HFFc6 (cell line): ENCODE measurements at places on chromosomes 6 and 20. TPM values are rescaled to one million over a fixed set of nuclear protein-coding genes. Genes with fewer than 3 reads are reported as not detected.

GRCh38 chr6:168658059-168658458 is 217.1 kb downstream of the SMOC2 start:
- DNase-seq: no peak
- H3K36me3 ChIP-seq: no peaks in the 10 kb centered on the region; the same call in 1 of the 2 replicates
- H3K4me3 ChIP-seq: no peak overlapping the region
- peaks cover 3% of the 10 kb centered on the region for H3K27me3 ChIP-seq

The STX11 gene
- total RNA-seq: 0.34 TPM in 2 replicates

GRCh38 chr20:1422753-1423152 is 29.9 kb upstream of the FKBP1A start:
- peaks cover 23% of the 10 kb centered on the region for H3K36me3 ChIP-seq
- no peak for DNase-seq
- no peak overlapping the region for H3K4me3 ChIP-seq

DNA sequence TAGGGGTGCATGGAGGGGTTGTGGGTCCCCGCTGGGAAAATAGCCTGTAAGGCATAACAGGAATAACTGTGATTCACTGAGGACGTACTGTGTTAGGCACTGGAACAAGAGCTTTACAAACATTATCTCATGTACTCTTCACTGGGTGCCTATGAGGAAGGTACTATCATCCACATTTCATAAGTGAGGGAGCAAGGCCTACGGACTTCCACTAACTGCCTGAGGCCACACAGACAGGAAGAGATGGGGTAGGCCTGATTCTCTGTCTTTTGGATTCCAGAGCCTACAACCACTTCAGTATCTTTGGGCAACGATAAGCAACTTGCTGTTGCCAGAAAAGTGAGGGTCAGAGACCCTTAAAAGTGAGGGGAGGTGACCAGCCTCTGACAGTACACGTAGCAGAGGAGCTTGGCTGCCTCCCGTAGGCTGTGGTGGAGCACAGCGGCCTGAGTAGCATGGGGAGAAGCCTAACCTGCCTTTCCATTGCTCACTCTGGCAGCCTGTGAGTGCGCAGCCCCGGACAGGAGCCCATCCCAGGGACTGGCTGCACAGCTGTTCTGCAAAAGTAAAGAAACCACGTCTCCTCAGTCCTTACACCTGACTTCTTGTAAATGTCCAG is 30.4 kb downstream of the PSMB1 start:
- H3K4me1 ChIP-seq: no peaks in the 10 kb centered on the region
- H3K4me3 ChIP-seq: no peak overlapping the region
- DNase-seq: no peak
- H3K27me3 ChIP-seq: peaks cover 11% of the 10 kb centered on the region

- peaks cover 18% of the 10 kb centered on the region for H3K4me1 ChIP-seq
- no peak for DNase-seq
- no peak overlapping the region for H3K27ac ChIP-seq
- H3K4me3 ChIP-seq: no peak overlapping the region
Measured at GRCh38 chr6:89298680-89299465, 16.2 kb downstream of the GABRR2 start.

GRCh38 chr20:44504402-44505307 is 17.2 kb downstream of the SERINC3 start:
- H3K4me1 ChIP-seq: peaks cover 22% of the 10 kb centered on the region
- no peak for DNase-seq
- no peak overlapping the region for H3K27ac ChIP-seq

DNA sequence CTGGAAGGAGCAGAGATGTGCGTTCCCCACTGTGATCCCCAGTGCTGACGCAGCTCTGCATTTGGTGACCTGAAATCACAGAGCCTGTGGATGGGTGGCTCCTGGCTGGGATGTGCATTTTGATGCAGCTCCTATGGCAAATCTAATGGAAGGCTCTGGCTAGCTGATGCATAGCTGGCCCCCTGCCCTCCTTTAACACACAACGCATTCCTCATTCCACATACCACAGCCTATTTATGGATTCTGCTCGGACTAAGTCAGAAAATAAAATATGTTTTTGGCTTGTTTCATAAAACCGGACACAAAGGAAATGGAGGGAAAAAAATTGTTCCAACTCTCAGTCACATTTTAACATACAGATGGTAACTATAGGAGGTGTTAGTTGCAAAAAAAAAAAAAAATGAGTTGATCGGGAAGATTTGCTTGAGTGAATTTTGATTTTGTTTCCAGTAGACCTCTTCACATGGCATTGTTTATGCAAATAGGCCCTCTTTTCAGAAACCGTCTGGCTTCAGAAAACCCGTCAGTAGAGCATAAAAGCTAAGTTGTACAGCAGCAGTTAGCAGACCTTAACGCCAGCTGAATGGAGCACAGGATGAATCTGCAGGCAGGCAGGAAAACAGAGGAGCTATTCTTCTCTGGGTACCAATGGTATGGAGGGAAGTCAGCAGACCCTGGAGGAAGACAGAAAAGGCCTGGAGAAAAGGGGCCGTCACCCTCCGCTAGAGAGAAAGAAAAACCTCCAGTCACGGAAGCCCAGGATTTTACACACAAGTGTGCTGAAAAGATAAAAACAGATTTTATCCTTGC is 215.4 kb downstream of the HDGFL1 start:
- H3K4me1 ChIP-seq: no peaks in the 10 kb centered on the region
- no peak overlapping the region for H3K27ac ChIP-seq
- no peaks in the 10 kb centered on the region for H3K36me3 ChIP-seq
- H3K4me3 ChIP-seq: no peak overlapping the region
- H3K27me3 ChIP-seq: no peaks in the 10 kb centered on the region
- DNase-seq: no peak

- H3K4me1 ChIP-seq: no peaks in the 10 kb centered on the region
- H3K36me3 ChIP-seq: no peaks in the 10 kb centered on the region
- DNase-seq: no peak
- no peak overlapping the region for H3K4me3 ChIP-seq
- H3K27me3 ChIP-seq: peaks cover 2% of the 10 kb centered on the region
- no peak overlapping the region for H3K27ac ChIP-seq
Measured at GRCh38 chr20:42530855-42531448, 658.8 kb downstream of the PTPRT start.

GRCh38 chr6:44342052-44342451 is 398 bp upstream of the SPATS1 start:
- no peak overlapping the region for H3K27ac ChIP-seq
- H3K4me1 ChIP-seq: no peaks in the 10 kb centered on the region
- no peak for DNase-seq
- H3K4me3 ChIP-seq: no peak overlapping the region
- no peaks in the 10 kb centered on the region for H3K36me3 ChIP-seq

DNA sequence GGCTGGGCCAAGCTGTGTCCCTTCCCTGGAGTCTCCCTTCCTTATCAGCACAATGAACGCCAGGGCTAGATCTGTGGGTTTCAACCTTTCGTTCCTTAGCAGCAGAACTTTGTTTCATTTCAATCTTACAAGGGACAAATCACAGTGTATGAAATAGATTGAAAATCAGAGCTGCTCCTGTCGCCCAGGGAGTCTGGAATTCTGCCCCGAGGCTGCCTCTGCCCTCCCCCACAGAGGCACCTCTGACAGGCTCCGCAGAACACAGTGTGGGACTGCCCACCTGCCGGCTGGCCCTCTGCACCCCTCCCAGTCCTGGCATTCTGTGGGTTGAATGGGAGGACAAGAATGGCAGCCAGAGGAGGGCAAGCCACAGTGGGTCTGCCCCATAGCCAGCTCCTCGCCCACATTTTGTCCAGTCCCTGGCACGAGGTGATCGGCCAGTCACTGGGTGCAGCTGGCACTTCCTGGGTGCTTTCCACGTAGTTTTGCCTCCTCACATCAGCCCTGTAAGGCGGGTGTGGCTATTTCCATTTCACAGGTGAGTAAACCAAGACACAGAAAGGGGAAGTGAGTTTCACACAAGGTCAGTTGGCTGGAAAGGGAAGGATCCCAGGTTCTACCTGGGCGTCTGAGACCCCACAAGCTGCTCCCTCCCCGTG is 26.1 kb downstream of the MANBAL start:
- H3K36me3 ChIP-seq: peaks cover 24% of the 10 kb centered on the region
- H3K4me1 ChIP-seq: peaks cover 59% of the 10 kb centered on the region
- no peak for DNase-seq
- peaks cover 4% of the 10 kb centered on the region for H3K27me3 ChIP-seq

DNA sequence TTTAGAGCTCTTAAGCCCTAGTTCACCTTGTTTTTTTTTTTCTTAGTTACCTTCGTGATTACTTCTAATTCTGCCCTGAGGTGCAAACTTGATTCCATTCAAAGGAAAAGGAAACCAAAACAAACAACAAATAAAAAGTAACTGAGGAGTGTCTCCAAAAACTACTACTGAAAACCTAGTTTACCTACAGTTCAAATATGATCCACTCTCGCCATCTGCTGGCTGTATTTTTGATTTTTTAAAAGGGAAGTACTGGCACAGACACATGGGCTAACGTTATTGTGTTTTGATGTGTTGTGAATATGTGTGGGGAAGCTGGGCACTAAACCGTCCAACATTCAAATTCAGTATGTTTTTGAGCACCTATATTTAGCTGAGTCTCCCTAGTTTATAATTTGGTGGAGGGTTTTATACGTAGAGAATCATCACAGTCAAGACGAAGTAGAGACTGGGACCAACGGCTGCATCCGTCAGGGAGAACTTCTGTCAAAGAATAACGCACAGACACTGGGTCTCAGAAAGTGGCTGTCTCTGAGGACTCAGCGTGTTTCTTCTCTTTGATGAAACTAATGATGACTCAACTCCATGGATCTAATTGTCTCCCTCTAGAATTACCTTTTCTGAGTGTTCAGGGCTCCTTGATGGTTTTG is 373.5 kb upstream of the BTBD3 start:
- no peaks in the 10 kb centered on the region for H3K36me3 ChIP-seq
- H3K4me1 ChIP-seq: no peaks in the 10 kb centered on the region
- no peak overlapping the region for H3K4me3 ChIP-seq
- peak; percentile 64 for DNase-seq
- H3K27ac ChIP-seq: no peak overlapping the region

DNA sequence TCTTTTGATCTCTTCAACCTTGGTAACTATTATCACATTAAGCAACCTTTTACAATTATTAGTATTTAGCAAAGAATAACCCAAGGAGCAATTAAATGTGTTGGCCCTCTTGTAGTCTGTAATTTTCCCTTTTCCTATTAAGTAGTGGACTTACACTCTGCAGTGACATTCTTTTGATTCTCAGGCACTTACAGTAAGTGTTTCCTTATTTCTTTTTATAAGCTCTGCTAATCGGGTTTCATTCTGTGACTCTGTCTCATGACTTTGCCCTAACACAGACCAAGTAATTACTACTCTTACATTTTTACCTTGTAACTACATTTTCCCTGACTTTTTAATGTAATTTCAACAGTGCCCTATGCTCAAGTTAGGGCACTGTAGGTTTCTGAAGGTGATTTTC is 104.0 kb upstream of the EPHA7 start:
- no peak overlapping the region for H3K27ac ChIP-seq
- H3K4me3 ChIP-seq: no peak overlapping the region
- DNase-seq: no peak
- H3K27me3 ChIP-seq: no peaks in the 10 kb centered on the region

DNA sequence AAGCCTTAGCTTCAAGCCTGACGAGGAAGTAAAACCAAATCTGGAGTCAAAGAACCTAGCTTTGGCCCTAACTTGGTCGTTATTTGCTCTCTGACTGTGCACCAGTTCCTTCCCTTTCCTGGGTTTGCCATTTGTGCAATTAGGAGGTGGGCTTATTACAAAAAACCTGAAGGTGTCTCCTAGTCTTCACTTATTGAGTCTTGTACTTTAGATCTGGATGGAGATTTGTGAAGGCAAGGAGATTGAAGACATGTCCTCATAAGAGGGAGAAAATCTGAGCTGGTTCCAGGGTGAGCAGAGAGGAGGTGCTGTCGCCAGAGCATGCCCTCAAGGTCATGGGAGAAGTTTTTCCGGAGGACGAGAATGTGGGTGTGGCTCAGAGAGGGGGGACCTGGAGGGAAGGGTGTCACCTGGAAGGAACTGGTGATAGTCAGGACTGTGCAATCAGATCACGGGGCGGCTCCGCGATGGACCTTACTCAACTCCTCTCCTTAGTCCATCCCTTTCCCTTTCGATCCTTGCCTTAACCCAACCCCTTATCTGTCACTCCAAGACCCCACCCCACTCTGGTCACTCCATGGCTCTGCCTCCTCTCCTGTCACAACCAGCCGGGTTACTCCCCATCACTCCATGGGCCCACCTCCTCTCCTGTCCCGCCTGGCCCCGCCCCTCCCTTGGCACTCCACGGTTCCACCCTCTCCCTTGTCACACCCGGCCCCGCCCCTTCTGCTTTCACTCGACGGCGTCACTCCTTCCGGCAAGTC is 588 bp upstream of the ACSS2 start:
- no peaks in the 10 kb centered on the region for H3K36me3 ChIP-seq
- H3K27me3 ChIP-seq: no peaks in the 10 kb centered on the region; the same call in 1 of the 2 replicates

DNA sequence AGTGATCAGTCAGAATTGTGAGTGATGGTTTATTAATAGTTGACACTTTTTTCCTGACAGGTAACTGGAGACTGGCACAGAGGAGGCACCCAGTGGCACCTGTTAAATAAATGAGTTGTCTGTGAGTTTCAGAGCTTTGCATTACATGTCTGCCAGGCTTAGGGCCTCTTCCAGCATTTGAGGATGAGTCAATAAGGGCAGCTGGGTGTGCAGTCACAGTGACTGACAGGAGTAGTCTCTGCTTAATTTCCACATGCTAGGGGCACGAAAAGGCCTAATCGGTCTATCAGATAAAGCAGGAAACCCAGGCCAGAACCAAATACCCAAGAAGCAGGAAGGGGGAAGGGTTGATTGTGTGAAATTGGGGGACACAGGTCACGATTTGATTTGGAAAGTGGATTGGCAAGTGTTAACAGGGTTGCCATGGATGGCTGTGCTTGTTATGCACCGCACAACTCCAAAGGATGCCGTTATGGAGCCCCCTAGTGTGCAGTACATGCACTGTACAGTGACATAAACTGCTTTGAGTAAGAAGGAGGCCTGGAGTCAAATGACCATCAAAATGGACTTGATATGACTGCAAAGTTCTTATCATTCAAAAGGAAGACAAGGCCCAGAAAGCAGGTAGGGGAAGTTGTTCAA is 111.9 kb upstream of the GGTLC1 start:
- no peak overlapping the region for H3K27ac ChIP-seq
- DNase-seq: peak; percentile 34
- peaks cover 5% of the 10 kb centered on the region; the same call in 1 of the 2 replicates for H3K27me3 ChIP-seq
- H3K4me3 ChIP-seq: no peak overlapping the region
- no peaks in the 10 kb centered on the region for H3K36me3 ChIP-seq
- peaks cover 17% of the 10 kb centered on the region for H3K4me1 ChIP-seq

DNA sequence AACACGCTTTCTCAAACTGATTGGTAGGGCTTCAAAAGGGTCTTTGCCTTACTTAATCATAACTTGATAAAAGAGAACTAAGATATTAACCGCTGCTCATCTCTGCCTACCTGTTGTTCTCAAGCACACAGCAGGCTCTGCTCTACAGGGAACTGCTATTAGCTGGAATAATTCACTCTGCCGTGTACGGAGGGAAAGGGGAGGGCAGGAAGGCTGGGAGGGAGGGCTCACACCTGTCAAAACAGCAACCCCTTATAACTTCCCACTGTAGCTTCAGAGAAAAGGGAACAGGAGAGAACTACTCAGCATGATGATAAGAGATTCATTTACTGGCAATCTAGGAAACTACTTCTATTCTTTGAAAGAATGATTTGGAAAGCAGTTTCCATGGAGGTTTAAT is 75.1 kb downstream of the ZMYND8 start:
- H3K36me3 ChIP-seq: peaks cover 73% of the 10 kb centered on the region
- no peak for DNase-seq
- peaks cover 4% of the 10 kb centered on the region; the same call in 1 of the 2 replicates for H3K27me3 ChIP-seq
- peaks cover 43% of the 10 kb centered on the region for H3K4me1 ChIP-seq
- no peak overlapping the region for H3K27ac ChIP-seq

The GDAP1L1 gene
- not detected in 3 replicates for total RNA-seq

The DEFB124 gene
- total RNA-seq: not detected in 3 replicates

GRCh38 chr20:24381886-24382285 is 87.5 kb upstream of the SYNDIG1 start:
- peaks cover 17% of the 10 kb centered on the region for H3K27me3 ChIP-seq
- H3K27ac ChIP-seq: no peak overlapping the region
- H3K36me3 ChIP-seq: no peaks in the 10 kb centered on the region
- peaks cover 19% of the 10 kb centered on the region for H3K4me1 ChIP-seq
- no peak for DNase-seq
